ENCODE measurements at places on chromosomes 1 and 21.

DNA sequence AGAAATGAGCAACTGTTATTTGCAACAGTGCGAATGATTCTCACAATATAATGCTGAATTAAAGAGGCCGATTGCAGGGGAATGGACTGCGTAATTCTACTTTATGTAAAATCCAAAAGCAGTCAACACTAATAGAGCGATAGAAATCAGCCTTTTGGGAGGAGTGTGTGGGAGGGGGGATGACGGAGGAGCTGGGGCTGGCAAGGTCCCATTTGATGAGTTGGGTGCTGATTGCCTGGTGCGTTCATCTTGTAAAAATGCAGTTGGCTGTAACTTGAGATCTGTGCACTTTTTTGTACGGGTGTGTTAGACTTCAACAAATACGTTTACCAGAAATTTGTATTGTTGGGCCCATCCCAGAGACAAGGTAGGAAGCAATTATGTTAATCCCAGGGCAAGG is 20.7 kb downstream of the TNFRSF8 start:
- DNase-seq, result no peak

- no peak for DNase-seq
Measured at GRCh38 chr21:24856326-24856725, 751.0 kb downstream of the MRPL39 start.

GRCh38 chr1:33867684-33868083 is 3.8 kb downstream of the HMGB4 start:
- DNase-seq, result no peak

DNA sequence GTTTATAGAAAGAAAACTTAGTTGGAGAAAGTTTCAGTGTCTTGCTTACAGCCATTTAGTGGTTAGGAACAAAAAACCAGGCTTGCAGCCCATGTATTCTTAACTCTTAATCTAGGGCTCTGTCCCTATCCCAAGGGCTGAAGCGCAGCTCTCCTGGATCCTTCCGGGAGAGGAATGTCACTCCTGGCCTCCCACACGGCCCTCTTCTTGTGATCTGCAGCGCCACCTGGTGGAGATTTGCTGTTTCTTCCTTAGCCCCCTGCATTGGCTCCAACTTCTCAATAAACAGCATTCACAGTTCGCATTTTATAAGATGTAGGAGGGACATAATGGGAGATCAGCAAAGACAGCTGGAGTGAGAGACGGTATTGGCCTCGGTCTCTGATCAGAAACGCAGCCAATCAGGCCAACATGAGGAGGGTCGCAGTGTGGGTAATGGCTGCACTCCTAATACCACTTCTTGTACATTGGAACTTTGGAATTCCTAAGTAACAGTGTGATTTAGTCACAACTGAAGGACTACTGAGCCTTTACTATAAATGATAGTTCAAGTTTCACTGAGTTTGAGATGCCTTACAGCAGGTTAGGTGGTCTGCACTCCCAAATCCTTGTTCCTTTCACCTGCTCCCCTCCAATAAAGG is 283.4 kb downstream of the ASTN1 start:
- peak; percentile 71 for DNase-seq

GRCh38 chr1:25897754-25898153 is 8.5 kb downstream of the STMN1 start:
- no peak for DNase-seq

DNA sequence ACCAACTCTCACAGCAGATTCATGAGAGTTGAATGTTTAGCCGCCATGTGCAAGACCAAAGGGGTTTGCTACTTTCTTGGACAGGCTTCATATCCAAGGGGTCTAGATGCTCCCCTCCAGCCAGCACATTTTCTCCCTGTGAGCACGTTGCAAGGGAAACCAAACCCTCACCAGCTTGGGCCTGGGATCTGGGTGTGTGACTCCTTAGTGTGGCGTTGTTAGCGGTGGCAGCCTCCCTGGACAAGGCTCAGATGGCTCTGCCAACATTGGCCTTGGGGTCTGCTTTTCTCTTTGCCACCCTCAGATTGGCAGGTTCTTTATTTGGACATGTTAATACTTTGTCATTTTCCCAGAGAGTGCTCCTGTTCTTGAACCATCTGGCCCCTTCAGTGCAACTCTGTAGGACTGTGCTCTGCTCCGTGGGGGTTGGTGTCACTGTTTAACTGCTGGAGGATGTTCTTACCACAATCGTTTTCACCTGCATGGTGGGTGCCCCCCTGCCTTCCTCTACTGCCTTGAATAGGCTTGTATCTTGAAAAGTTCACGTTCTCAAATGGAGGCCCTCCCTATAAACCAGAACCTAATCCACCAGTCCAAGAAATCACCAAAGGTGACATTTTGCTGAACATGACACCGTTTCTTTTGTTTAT is 13.4 kb downstream of the ABCG1 start:
- no peak for DNase-seq

- no peak for DNase-seq
Measured at GRCh38 chr1:68278221-68278620, 45.9 kb upstream of the WLS start.

GRCh38 chr1:109272831-109273547 is 10.0 kb downstream of the PSRC1 start:
- DNase-seq, result peak; percentile 23

GRCh38 chr21:33375101-33375644 is 28.0 kb upstream of the IFNGR2 start:
- no peak for DNase-seq

- DNase-seq, result no peak
Measured at GRCh38 chr1:161290779-161291178, 19.0 kb downstream of the MPZ start.

- no peak for DNase-seq
Measured at GRCh38 chr1:86396498-86396890, 371 bp upstream of the ODF2L start.

GRCh38 chr1:193766329-193766728 is 579.9 kb upstream of the B3GALT2 start:
- DNase-seq, result no peak

- peak; percentile 75 for DNase-seq
Measured at GRCh38 chr1:19448491-19449439, 36.6 kb downstream of the CAPZB start.

DNA sequence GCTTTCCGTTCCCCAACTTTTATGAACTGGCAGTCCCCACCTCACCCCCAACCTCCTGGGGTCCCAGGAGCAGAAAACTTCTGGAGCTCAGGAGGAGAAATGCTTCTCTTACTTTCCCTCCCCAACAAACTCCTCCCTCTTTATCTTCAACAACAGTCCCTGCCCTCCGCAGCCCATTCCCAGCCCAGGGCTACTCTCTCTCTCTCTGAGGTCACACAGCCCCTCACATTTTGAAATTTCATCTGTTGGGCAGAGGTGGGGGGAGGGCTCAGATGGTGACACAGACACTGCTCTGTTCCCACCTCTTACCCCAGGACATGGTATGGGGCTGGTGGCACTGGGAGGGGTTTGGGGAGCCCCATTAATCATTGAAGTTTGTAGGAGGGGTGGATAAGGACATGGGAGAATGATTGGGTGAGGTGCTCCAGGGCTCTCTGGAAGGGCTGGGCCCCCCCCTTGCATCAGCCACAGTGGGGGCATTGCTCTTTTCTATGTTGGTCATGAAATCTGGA is 6.0 kb downstream of the PIK3CD start:
- no peak for DNase-seq

DNA sequence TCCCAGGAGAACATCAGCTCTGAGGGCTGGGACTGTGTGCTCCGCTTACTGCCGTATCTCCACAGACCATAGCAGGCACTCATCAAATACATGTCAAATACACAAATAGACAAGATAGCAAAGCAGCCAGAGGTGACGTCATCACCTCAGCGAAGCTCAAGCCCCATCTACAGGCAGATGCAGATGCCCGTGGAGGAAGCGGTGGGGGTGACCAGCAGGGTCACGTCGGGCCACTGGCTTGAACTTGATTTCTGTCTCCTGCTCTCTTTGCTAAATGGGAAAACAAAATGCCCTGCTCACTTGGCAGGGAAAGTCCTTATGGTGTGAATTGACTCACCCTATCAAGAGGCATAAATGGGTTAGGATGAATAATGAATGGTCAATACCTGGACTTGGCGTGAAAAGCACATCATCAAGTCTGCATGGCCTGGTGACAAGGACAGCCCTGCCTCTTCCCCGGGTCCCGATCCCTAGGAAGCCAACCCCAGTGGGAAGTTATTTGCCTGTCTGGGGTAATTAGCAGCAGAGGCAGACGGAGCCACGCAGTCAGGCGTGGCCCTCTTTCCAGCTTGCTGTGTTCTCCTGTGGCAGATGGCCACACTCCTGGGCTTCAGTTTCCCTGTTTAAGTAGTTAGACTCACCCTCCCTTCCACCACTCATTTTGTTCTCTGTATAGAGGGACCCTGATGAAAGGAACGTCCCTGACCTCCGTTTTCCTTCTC is 536.0 kb downstream of the NPHP4 start:
- no peak for DNase-seq

DNA sequence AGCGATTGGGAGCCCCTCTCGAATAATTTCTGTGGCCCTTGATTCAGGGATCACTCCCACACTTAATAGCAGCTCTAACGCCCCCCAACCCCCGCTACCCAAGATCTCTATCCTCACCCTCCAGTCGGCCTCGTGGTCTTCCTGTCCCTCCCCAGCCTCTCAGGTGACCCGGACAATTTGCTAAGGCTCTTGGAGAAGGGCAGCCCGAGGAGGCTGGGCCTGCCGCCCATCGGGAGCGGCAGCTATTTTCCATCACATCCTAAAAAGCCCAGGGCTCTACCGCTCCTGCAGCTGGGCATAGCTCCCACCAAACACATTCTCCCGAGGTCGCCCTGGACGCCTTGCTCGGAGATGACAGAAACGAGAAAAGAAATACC is 12.0 kb upstream of the PHLDA3 start:
- no peak for DNase-seq

DNA sequence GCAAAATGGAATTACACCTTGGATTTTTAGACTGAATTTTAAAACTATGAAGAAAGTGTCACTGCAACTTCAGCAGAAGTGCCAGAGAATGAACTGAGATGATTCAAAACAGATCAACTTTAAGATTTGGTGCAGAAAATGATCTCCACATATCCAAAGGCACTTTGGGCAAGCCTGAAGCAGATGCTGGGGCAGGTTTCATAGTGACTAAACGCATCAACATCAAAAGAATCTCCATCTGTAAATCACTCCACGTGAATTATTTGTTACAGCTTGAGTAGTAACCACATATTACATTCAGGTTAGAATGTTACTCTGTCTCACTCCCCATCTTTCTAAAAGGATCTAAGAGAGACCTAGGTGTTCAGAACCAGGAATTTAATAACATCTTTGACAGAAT is 329.0 kb upstream of the ESRRG start:
- no peak for DNase-seq

- peak; percentile 66 for DNase-seq
Measured at GRCh38 chr1:115642168-115643072, 650 bp downstream of the VANGL1 start.

- DNase-seq, result no peak
Measured at GRCh38 chr1:160726498-160727315, 12.3 kb upstream of the SLAMF7 start.

GRCh38 chr1:8540261-8540941 is 222.5 kb downstream of the SLC45A1 start:
- DNase-seq, result no peak

GRCh38 chr1:222995236-222995580 is 147.8 kb downstream of the TLR5 start:
- no peak for DNase-seq

GRCh38 chr1:175873290-175873935 is 130.0 kb upstream of the TNR start:
- DNase-seq, result no peak

GRCh38 chr1:221100611-221101010 is 221.4 kb downstream of the HLX start:
- no peak for DNase-seq
